ENCODE measurements at places on chromosomes 13 and 19. TPM values are rescaled to one million over a fixed set of nuclear protein-coding genes. Genes with fewer than 3 reads are reported as not detected.
A peak's percentile ranks its signal among the peaks of the same experiment; 100 is the strongest.

DNA sequence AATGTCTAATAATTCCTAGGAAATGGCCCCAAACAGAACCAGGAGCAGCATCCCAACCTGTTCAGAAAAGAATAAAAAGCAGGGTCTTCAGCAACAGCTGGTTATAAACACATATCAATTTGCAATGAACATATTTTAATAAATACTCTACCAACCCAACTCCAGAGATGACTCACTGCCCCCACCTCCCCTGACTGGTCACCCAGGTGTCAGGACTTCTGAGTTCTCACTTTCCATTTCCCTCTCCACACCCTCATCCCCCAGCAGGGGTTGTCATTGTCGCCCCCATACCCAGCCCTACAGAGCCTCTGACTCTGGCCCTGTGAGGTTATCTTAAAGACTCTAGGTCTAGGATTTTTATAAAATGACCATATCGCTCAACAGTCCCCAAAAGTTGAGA is 6.9 kb downstream of the SERPINE3 start:
- H3K4me3 ChIP-seq, result no peak overlapping the region
- H3K36me3 ChIP-seq, result no peaks in the 10 kb centered on the region
- no peak overlapping the region for H3K27ac ChIP-seq
- no peaks in the 10 kb centered on the region for H3K4me1 ChIP-seq
- H3K27me3 ChIP-seq, result no peaks in the 10 kb centered on the region

- DNase-seq, result no peak
- no peaks in the 10 kb centered on the region for H3K27me3 ChIP-seq
- H3K36me3 ChIP-seq, result peaks cover 5% of the 10 kb centered on the region
- peak overlapping the region; percentile 86 for H3K27ac ChIP-seq
Observed at GRCh38 chr19:14554382-14554812, 17.5 kb downstream of the NDUFB7 start.

GRCh38 chr13:49026851-49027250 is 51.1 kb downstream of the FNDC3A start:
- no peaks in the 10 kb centered on the region for H3K4me1 ChIP-seq
- H3K27me3 ChIP-seq, result no peaks in the 10 kb centered on the region
- H3K4me3 ChIP-seq, result no peak overlapping the region

DNA sequence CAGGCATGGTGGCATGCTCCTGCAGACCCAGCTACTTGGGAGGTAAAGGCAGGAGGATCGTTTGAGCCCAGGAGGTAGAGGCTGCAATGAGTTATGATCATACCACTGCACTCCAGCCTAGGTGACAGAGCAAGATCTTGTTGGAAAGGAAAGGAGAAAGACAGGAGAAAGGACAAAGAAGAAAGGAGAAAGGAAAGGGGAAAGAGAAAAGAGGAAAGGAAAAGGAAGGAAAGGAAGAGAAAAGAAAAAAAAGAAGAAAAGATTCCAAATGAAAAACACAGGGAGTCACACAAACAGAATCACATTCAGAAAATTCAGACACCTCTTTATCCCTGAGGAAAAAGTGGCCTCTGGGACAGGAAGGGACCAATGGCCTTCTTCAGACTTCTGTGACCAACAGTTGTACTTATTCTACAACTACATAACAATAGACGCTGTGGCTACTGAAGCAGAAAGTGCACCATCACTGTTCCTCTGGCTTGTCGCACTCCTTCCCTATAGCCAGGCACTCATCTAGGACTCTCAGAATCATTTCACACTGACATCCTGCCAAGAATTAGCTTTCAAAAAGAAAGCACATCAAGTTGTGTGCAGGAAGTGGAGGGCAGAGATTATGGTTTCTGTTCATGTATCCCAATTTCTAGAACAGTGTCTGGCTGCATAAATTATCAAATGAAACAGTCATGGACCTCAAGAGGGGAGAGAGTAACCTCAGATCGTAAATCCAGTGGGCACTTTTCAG is 5.9 kb downstream of the MTMR6 start:
- H3K36me3 ChIP-seq, result no peaks in the 10 kb centered on the region
- H3K27me3 ChIP-seq, result no peaks in the 10 kb centered on the region
- H3K4me3 ChIP-seq, result no peak overlapping the region
- H3K27ac ChIP-seq, result no peak overlapping the region
- H3K4me1 ChIP-seq, result peaks cover 14% of the 10 kb centered on the region

DNA sequence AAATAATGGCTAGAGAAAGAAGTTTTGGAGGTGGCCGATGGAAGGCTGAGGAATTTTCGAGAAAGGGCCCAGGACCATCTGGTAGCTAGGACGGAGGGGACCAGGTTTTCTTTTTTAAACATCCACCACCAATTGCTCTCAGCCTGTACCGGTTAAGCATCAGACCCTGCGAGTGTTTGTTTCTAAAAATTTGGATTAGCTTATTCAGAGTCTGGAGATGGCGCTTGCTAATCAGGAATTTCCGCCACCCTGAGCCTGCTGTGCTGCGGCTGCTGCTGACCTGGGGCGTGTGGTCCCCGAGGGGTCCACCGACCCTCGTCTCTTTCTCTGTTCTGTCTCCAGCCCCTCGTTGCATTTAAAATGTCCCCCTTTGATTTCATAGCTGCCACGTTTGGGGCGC is 2.0 kb downstream of the UHRF1 start:
- H3K27ac ChIP-seq, result peak overlapping the region; percentile 63
- H3K4me1 ChIP-seq, result peaks cover 59% of the 10 kb centered on the region
- no peaks in the 10 kb centered on the region for H3K27me3 ChIP-seq
- H3K4me3 ChIP-seq, result peak overlapping the region; percentile 85
- DNase-seq, result no peak
- no peaks in the 10 kb centered on the region for H3K36me3 ChIP-seq

DNA sequence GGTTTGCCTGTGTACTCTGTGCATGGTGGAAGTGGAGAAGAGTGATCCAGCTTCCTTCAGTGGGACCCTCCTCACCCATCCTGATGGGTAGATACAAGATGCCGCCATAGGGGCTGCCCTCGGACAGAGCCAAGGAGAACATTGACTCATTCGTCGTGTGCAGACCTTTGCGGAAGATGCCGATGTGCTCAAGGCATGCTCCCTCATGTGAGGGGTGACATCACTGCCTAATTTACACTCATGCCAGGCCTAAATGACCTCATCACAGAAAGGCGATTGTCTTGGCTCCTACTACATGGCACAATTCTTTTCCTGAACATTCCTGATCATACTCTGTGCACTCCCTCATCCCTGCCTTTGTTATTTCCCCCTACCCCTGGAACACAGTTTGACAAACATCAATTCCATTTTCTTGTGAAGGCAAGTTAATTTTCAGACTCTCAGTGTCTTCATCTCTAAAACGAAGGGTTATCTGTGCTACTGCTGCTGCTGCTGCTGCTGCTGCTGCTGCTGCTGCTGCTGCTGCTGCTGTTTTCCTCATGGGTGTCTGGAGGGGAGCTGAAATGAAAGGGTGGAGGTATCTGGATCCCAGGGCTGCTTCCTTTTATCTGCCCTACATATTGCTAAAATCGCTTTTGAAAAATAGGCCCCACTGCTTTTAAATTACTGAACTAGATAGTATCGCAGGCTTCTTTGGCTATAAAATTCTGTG is 146.5 kb upstream of the ARGLU1 start:
- DNase-seq, result no peak
- H3K4me3 ChIP-seq, result no peak overlapping the region
- H3K27ac ChIP-seq, result peak overlapping the region; percentile 57
- no peaks in the 10 kb centered on the region for H3K4me1 ChIP-seq
- no peaks in the 10 kb centered on the region for H3K27me3 ChIP-seq

DNA sequence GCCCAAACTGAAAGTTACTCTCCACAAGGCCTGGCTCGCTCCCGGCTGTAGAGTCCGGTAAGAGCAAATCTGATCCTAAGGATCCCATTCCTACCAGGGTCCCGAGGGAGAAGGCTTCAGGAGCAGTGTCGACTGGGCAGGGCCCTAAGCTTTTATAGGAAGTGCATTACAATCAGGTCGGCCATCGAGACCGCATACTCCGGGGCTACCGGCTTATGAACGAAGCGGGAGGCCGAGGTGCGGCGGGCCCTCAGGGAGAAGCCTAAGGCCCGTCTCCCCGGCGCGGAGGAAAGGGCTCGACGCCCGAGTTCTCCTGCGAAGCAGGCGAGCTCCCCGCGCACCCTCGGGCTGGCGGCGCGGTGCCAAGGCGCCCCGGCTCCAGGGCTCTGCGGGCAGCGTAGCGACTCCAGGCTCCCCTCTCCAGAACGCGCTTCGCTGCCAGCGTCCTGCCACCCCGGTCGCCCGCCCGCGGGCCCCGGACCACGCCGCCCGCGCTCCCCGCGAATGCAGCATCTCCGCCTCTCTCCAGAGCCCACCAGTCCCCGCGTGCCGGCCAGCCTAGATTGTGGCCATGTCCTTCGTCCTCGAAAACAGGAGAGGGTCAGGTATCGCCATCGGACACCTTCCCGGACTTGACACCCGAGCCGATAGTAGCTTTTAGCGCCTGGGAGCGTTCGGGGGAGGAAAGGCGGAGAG is 1.4 kb downstream of the EFNB2 start:
- peak overlapping the region; percentile 81 for H3K4me3 ChIP-seq
- H3K4me1 ChIP-seq, result peaks cover 45% of the 10 kb centered on the region
- DNase-seq, result peak; percentile 78

- no peak overlapping the region for H3K27ac ChIP-seq
- H3K4me3 ChIP-seq, result no peak overlapping the region
- peaks cover 63% of the 10 kb centered on the region for H3K36me3 ChIP-seq
- peaks cover 63% of the 10 kb centered on the region for H3K4me1 ChIP-seq
Observed at GRCh38 chr19:42204664-42205063, 12.8 kb downstream of the DEDD2 start.

DNA sequence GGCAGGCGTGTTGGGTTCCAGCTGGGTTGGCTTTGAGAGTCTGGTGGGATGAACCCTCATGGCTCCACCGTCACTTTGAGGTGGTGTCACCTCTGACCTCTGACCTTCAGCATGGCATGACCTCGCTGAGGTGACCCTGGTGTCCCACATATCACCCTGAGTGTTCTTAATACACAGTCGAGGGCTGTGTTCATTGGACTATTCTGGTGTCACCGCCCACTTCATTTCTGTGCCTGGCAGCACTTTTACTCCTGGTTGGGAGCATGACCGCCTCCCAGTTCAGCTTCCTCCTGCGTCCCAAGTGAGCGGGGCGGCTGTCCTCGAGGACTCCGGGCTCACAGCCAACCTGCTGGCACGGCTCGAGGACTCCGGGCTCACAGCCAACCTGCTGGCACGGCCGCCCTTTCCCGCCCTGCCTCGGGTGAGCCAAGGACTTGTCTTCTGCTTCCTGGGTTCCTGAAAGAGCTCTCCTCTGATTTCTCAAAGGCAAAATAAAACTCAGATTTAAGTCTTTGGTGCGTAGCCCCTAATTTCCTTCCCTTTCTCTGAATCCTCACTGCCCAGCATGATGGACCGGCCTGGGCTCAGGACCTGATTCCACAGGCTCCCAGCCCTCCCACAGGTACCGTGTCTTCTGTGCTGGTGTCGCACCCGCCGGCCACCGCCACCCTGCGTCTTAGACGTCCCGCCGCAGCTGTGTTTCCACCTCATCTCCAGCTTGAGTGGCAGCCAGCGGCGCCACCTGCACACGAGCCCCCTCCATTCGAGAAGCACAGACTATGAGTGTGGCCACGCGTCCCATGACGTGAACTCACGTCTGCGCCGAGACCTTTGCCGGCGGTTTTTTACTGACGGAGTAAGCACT is 10.4 kb downstream of the ATP4B start:
- H3K27ac ChIP-seq, result peak overlapping the region; percentile 20
- no peaks in the 10 kb centered on the region for H3K27me3 ChIP-seq
- H3K4me1 ChIP-seq, result peaks cover 24% of the 10 kb centered on the region

- H3K27ac ChIP-seq, result no peak overlapping the region
- DNase-seq, result no peak
- H3K4me3 ChIP-seq, result peak overlapping the region; percentile 55
- peaks cover 21% of the 10 kb centered on the region for H3K4me1 ChIP-seq
Observed at GRCh38 chr13:20161275-20161950, 561 bp upstream of the GJA3 start.

DNA sequence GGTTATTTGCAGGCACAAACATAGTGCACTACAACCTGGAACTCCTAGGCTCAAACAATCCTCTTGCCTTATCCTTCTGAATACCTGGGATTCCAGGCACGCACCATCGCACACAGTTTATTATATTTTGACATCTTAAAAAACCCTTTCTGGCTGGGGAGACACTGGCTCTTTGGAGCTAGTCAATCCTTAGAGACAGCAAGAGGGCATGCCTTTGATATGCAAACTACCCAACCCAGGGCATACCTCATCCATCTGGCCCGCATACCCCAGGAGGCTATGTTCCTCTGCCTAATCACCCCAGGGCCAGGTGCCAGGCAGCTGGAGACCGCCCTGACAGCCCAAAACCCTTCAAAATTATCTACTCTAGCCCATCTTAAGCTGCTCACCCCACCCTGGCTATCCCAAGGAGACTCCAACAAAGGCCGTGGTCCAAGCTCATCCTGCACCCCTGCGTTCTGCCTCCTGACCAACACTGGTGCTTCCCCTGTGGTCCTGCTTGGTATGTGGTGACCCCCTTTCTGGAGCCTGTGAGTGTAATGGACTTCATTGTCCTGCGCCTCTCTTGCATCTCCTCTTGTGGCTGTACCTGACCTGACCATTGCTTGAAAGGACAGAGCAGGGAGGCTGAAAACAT is 86.4 kb downstream of the RGCC start:
- no peaks in the 10 kb centered on the region for H3K27me3 ChIP-seq
- peaks cover 19% of the 10 kb centered on the region for H3K4me1 ChIP-seq
- no peak for DNase-seq
- no peaks in the 10 kb centered on the region for H3K36me3 ChIP-seq

DNA sequence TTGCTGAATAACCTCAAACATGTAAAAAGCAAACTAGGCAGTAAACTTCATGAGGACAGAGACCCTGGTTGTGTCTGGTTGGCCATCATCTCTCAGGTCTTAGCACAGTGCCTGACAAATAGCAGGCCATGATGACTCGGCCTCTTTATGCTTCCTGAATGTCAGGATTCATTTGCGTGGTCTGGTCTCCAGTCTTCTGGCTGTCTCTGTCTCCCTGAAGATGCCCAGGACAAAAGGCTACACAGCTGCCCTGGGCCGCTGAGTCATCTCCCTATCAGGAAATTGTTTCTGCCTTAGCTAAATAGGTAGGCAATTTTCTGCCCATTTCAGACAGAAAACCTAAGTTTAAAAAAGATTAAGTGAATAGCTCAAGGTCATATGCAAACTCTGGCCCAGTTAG is 84.1 kb upstream of the FNDC3A start:
- no peaks in the 10 kb centered on the region for H3K27me3 ChIP-seq
- H3K4me3 ChIP-seq, result no peak overlapping the region
- H3K27ac ChIP-seq, result no peak overlapping the region
- H3K4me1 ChIP-seq, result no peaks in the 10 kb centered on the region
- no peaks in the 10 kb centered on the region for H3K36me3 ChIP-seq

Gene PNMA8A
- 1.7 TPM for total RNA-seq

Gene NMRK2
- not detected for total RNA-seq

Gene FUZ
- 24.2 TPM for total RNA-seq

Gene DMKN
- total RNA-seq, result 5,774 TPM

Gene C13orf42
- not detected for total RNA-seq

Gene ZNF568
- total RNA-seq, result 7.2 TPM

Gene RGS9BP
- 0.79 TPM for total RNA-seq

Gene OR1I1
- total RNA-seq, result not detected

Gene CYP2A6
- not detected for total RNA-seq

Gene AZU1
- total RNA-seq, result not detected

Gene C19orf18
- total RNA-seq, result 1.0 TPM

Gene BCL2L12
- 3.1 TPM for total RNA-seq

All from suprapubic skin (tissue), 4 donors.